ENCODE measurements at places on chromosomes 13 and 19. TPM values are rescaled to one million over a fixed set of nuclear protein-coding genes. Genes with fewer than 3 reads are reported as not detected.
A peak's percentile ranks its signal among the peaks of the same experiment; 100 is the strongest.

GRCh38 chr13:99949679-99950413 lies 21.7 kb downstream of the ZIC5 start:
- no peak for DNase-seq

GRCh38 chr13:37230346-37230745 lies 124.9 kb upstream of the CSNK1A1L start:
- no peak for DNase-seq

GRCh38 chr13:48113756-48114130 lies 18.8 kb upstream of the MED4 start:
- no peak for DNase-seq

- no peak for DNase-seq
Observed at GRCh38 chr19:49347191-49347590, 12.0 kb downstream of the CD37 start.

DNA sequence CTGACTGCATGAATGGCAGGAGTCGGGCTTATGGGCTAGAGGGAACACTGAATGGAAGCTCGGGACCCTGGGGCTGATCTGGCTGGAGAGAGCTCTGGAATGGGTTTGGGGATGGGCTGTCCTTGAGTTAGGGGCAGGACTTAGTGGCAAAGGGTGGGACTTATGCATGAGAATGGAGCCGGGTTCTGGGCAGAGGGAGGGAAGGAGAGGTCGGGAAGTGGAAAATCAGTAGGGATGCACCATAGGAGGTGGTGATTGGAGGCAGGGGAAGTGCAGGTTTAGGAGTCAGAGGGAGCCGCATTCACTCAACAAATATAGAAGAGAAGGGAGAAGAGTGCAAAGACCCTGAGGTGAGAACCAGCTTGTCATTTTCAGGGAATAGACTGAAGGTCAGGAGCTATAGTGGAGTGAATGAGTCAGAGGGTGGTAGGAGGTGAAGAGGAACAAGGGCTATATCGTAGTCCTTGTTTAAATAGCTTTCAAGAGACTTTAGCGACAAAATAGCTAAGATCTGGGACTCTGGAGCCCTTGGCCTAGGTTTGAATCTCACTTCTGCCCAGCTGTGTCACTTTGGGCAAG lies 748 bp downstream of the RAB4B start:
- no peak for DNase-seq

DNA sequence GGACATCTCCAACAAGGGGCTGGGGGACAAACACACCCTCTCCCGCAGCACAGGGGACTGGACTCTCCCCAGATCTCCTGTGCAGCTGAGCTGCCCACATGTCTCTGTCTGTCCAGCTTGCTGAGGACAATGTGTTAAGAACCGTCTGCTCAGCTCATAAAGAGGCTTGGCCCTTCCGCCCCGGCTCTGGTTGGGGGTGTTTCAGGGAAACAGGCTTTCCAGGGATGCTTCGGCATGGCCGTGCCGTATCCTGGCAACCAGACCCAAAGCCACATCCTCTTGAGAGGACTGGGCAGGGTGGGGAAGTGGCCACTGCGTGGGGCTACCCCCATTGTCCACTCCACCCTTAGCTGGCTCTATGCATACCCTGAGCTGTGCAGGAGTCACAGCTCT lies 41.1 kb upstream of the CHST8 start:
- DNase-seq, result no peak

DNA sequence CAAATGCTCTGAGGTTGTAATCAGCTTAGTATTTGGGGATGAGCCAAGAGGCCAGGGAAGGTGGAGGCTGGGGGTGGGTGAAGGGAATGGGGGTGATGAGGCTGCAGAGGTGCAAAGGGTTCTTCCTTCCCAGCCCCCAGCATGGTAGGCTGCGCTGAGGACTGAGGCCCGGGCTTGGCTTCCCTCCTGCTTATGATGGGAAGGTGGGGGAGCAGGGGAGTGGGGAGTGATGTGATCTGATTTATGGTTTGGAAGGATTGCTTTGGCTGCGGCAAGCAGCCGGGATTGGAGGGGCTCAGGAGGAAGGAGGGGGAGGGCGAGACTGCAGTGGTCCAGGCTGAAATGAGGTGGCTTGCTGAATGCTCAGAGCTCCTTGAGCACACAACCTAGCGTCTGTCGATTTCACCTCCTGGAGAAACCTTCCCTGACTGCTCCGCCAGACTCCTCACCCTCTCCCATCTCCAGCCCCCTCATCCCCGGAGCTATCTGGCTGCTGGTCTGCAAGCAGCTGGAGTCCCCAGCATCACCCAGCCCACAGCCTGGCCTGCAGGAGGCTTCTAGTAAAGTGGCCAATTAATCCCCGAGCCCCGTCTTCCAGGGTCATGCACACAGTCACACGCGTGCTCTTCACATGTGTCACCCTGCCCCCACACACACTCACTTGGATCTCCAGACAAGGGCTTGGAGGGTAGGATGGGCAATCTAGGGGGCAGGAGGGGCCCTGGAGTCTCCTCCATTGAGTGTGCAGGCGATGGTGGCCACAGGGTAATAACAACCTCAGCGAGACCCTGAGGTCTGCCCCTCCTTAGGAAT lies 757 bp upstream of the CLEC11A start:
- DNase-seq, result no peak

GRCh38 chr13:112761701-112762689 lies 72.2 kb downstream of the ATP11A start:
- no peak for DNase-seq

GRCh38 chr19:15137777-15138176 lies 30.6 kb downstream of the SYDE1 start:
- DNase-seq, result no peak

GRCh38 chr19:35264268-35265125 lies 4.3 kb upstream of the USF2 start:
- peak; percentile 59 for DNase-seq

OR10H1 gene
- total RNA-seq, result not detected

DBP gene
- total RNA-seq, result 6.2 TPM

PRR36 gene
- total RNA-seq, result 0.38 TPM

UGGT2 gene
- total RNA-seq, result 48.1 TPM

RNF113B gene
- total RNA-seq, result not detected

RUBCNL gene
- 3.5 TPM for total RNA-seq

PRR22 gene
- total RNA-seq, result 1.3 TPM

Data from chondrocyte (in vitro differentiated cells).